ENCODE measurements at places on chromosomes 12 and 14.

GRCh38 chr12:46571608-46572007 is 199.0 kb upstream of the SLC38A2 start:
- no peak overlapping the region for H3K27ac ChIP-seq
- peaks cover 6% of the 10 kb centered on the region for H3K4me1 ChIP-seq
- H3K36me3 ChIP-seq, result peaks cover 22% of the 10 kb centered on the region
- DNase-seq, result no peak

DNA sequence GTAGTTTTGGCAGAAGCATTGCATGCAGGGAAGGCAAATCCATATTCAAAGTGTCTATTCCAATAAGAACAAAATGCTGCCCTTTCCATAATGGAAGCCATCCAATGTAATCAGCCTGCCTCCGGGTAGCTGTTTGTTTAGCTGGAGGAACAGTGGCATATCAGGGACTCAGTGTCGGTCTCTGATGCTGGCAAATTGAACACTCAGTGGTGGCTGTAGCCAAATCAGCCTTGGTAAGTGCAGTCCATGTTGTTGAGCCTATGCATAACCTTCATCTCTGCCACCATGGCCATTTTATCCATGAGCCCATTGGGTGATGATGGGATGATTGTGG is 147.8 kb upstream of the MAX start:
- no peaks in the 10 kb centered on the region for H3K27me3 ChIP-seq
- DNase-seq, result no peak
- H3K36me3 ChIP-seq, result no peaks in the 10 kb centered on the region
- no peak overlapping the region for H3K4me3 ChIP-seq
- peaks cover 9% of the 10 kb centered on the region for H3K4me1 ChIP-seq

- no peaks in the 10 kb centered on the region for H3K27me3 ChIP-seq
- H3K4me1 ChIP-seq, result no peaks in the 10 kb centered on the region
- DNase-seq, result no peak
- no peak overlapping the region for H3K27ac ChIP-seq
- no peaks in the 10 kb centered on the region for H3K36me3 ChIP-seq
Measured at GRCh38 chr12:61536525-61536924, 723.7 kb upstream of the USP15 start.

DNA sequence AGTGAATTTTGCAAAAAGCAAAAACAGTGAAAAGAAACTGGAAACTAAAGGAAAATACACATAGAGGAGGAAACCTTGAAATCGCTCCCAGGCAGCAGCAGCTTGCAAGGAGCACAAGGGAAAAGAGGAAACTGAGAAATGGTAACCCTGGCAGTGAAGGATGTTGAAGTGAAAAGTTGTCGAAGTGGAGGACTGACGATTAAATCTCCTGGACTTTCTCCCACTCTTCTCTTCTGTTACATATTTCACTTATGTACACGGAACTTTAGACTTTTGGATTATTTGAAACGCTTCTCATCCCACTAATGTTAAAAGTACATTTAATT is 388.8 kb upstream of the USP15 start:
- no peaks in the 10 kb centered on the region for H3K36me3 ChIP-seq
- H3K27me3 ChIP-seq, result no peaks in the 10 kb centered on the region
- H3K4me1 ChIP-seq, result no peaks in the 10 kb centered on the region
- no peak for DNase-seq

DNA sequence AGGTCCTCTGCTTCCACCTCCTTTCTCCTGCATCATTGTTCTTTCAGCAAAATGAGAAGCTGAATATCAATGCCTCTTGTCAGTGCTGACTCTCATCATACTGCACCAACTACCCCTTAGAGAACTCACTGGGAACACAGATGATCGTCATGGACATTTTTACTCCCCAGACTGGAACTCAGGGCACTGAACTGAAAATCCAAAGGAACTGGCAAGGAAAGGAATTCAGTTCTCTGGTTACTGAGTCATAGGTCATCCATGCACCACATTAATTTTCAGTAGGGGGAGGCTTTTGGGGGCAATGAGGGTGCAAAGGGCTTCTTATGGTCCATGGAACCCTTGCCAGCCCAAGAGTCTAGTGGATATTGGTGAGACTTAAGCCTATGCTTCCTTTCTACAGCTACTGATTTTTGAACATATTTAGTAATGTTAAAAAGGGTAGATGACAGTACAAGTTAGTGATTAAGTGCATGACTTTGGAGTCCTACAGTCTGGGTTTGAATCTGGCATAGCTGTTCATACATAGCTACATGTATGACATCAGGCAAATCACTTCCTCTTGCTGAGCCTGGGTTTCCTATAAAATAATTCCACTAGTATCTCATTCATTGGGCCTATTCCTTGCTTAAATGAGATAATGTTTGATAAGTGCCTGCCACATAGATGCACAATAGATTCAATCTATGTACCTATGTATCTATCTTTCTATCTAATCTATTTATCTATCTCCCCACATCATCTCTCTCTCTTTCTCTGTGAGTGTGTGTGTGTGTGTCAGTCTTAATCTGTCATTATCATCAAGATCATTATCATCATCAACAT is 29.2 kb downstream of the BBS10 start:
- peaks cover 1% of the 10 kb centered on the region for H3K36me3 ChIP-seq
- DNase-seq, result no peak
- H3K27me3 ChIP-seq, result no peaks in the 10 kb centered on the region
- H3K4me1 ChIP-seq, result peaks cover 12% of the 10 kb centered on the region

- H3K4me3 ChIP-seq, result no peak overlapping the region
- no peaks in the 10 kb centered on the region for H3K27me3 ChIP-seq
- no peaks in the 10 kb centered on the region for H3K36me3 ChIP-seq
Measured at GRCh38 chr14:70792939-70793338, 16.4 kb downstream of the MAP3K9 start.

GRCh38 chr12:86931714-86932113 is 675.5 kb upstream of the MGAT4C start:
- peaks cover 1% of the 10 kb centered on the region for H3K4me1 ChIP-seq
- H3K27ac ChIP-seq, result no peak overlapping the region
- DNase-seq, result no peak
- H3K27me3 ChIP-seq, result peaks cover 2% of the 10 kb centered on the region
- no peaks in the 10 kb centered on the region for H3K36me3 ChIP-seq

DNA sequence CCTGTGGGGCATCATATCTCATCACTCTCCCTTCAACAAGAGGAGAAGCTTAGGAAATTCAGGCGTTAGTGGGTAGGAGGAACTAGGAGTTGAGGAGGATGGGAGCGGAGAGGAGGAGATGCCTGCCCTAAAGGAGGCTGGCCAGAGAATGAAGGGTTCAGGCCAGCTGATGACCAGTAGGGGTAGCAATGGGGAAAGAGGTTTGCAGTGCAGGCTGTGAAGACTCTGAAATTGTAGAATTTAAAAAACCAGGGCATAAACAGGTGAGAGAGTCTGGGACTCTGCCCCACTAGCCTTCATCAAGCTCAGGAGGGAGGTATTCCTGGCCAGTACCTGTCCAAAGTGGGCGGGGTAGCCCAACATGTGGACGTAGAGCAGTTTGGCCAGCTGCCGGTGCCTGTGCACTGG is 809 bp downstream of the AP1G2 start:
- H3K27ac ChIP-seq, result peak overlapping the region; percentile 88
- peak overlapping the region; percentile 94 for H3K4me3 ChIP-seq
- DNase-seq, result no peak
- H3K4me1 ChIP-seq, result peaks cover 23% of the 10 kb centered on the region
- H3K36me3 ChIP-seq, result no peaks in the 10 kb centered on the region

DNA sequence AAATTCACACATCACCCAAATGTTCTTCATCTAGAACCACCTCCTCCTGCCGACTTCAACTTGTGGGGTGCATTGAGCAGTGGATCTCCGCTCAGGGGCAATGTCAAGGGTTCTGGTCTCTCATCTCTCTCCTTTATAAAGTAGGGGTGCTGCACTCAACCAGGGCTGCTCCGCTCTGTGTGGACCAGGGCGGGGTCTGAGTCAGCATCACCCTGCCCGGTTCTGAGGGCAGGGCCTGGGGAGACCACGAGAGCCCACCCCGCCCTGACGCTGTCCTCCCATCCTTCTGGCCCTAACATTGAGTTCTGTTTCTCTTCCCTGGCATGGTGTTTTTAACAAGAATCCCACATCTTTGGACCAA is 311.6 kb upstream of the DIO3 start:
- peak; percentile 64 for DNase-seq
- H3K4me3 ChIP-seq, result no peak overlapping the region
- no peak overlapping the region for H3K27ac ChIP-seq
- H3K4me1 ChIP-seq, result no peaks in the 10 kb centered on the region
- no peaks in the 10 kb centered on the region for H3K27me3 ChIP-seq

DNA sequence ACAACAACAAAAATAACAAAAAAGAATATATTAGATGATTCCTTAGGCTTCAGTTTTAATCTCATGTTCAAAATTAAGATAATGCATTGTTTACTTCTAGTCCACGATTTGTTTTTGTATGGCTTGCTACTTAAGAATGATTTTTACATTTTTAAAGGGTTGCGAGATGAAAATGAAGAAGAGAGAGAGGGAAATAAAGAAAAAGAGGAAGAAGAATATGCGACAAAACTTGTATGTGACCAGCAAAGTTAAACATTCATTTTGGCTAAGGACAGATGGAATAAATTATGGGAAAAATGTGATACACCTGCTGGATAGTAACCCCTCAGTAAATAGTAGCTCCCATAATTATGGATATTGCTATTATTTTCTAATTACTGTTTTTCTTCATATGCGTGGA is 1.2 kb upstream of the GIT2 start:
- DNase-seq, result no peak
- H3K36me3 ChIP-seq, result no peaks in the 10 kb centered on the region
- H3K4me3 ChIP-seq, result peak overlapping the region; percentile 19
- no peaks in the 10 kb centered on the region for H3K27me3 ChIP-seq
- H3K4me1 ChIP-seq, result peaks cover 49% of the 10 kb centered on the region

GRCh38 chr12:46517579-46517962 is 145.0 kb upstream of the SLC38A2 start:
- no peak overlapping the region for H3K4me3 ChIP-seq
- H3K36me3 ChIP-seq, result peaks cover 11% of the 10 kb centered on the region
- H3K27ac ChIP-seq, result peak overlapping the region; percentile 55

GRCh38 chr12:118304093-118304492 is 68.6 kb downstream of the TAOK3 start:
- H3K27me3 ChIP-seq, result no peaks in the 10 kb centered on the region
- no peak for DNase-seq
- H3K4me3 ChIP-seq, result no peak overlapping the region
- no peak overlapping the region for H3K27ac ChIP-seq
- no peaks in the 10 kb centered on the region for H3K36me3 ChIP-seq
- peaks cover 43% of the 10 kb centered on the region for H3K4me1 ChIP-seq

DNA sequence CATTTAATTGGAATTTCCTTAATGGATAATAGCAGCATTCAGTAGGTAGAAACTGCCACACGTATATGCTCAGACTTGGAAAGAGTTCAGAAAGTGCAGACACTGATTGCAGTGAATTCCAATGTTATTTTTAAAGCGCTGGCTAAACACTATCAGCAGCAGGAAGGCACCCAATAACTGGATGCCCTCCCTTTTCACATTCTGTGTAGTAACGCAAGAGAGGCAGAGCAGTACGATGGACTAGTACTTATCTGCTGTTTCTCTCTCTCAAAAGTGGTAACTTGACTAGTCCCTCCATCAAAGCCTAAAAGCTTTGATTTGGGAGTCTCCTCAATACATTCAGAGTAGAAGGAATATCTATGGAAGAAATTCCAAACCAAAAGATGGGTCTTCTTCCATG is 791.0 kb downstream of the TMTC2 start:
- H3K36me3 ChIP-seq, result no peaks in the 10 kb centered on the region
- H3K27me3 ChIP-seq, result peaks cover 5% of the 10 kb centered on the region
- no peaks in the 10 kb centered on the region for H3K4me1 ChIP-seq
- no peak for DNase-seq

GRCh38 chr12:62882696-62883095 is 52.3 kb downstream of the PPM1H start:
- H3K4me3 ChIP-seq, result no peak overlapping the region
- H3K36me3 ChIP-seq, result peaks cover 34% of the 10 kb centered on the region
- no peak overlapping the region for H3K27ac ChIP-seq
- H3K27me3 ChIP-seq, result no peaks in the 10 kb centered on the region
- peaks cover 36% of the 10 kb centered on the region for H3K4me1 ChIP-seq
- no peak for DNase-seq

GRCh38 chr12:74732164-74732784 is 194.6 kb downstream of the ATXN7L3B start:
- H3K4me3 ChIP-seq, result no peak overlapping the region
- DNase-seq, result no peak
- no peak overlapping the region for H3K27ac ChIP-seq
- no peaks in the 10 kb centered on the region for H3K4me1 ChIP-seq
- H3K36me3 ChIP-seq, result no peaks in the 10 kb centered on the region

DNA sequence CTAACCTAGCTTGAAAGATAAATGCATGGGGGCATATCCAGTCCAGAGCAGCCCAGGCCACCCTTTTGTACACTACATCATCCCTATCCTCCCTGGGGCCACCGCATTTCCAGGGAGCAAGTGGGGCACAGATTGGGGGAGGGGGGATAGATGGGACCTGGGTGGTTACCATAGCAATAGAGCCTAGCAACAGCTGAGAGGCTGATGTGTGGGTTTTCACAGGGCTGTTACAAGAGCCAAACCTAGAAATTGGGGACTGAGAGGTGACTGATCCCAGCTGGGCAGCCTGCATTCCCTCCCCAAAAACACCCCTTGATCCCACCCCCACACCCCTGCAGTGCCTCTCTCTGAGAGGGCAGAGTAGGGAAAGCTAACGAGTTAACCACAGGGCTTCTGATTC is 3.7 kb upstream of the ZNF384 start:
- H3K27me3 ChIP-seq, result no peaks in the 10 kb centered on the region
- DNase-seq, result no peak
- H3K27ac ChIP-seq, result no peak overlapping the region
- H3K36me3 ChIP-seq, result peaks cover 2% of the 10 kb centered on the region
- no peak overlapping the region for H3K4me3 ChIP-seq

DNA sequence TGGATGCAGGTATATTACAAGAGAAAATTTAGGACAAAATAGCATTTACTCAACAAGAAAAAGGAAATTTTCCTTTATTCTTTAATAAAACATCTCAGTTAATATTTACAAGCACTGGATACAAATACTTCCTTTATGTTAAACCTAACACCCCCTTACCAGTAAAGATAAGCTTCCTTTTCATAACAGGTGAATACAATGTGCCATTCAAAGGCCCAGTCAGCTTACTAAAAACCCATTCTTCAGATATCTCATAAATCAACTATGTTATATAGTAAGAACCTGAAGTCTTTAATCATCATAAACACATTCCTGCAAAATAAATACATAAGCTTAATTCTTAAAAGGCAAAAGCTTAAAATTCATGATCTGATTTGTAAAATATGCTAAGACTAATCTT is 52.6 kb downstream of the LRP6 start:
- H3K36me3 ChIP-seq, result peaks cover 11% of the 10 kb centered on the region
- H3K4me1 ChIP-seq, result peaks cover 26% of the 10 kb centered on the region
- no peak overlapping the region for H3K4me3 ChIP-seq
- H3K27ac ChIP-seq, result no peak overlapping the region
- H3K27me3 ChIP-seq, result no peaks in the 10 kb centered on the region

DNA sequence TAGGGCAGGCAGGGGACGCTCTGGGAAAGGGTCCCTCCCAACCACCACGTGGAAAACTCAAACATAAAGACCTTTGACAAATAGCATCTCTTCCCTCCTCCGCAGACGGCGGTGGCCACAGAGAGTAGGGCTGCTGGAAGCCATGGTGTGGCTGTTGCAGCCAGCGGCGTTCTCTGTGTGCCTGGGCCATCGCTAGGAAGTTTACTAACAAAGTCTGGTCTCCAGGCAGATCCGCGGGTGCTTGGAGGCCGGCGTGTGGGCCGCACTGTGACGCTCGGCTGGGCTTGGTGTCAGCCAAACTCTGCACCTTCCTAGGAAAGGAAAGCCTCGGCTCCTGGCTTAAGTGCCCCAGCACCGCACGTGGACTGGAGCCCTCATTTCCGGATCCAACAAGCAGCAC is 65.6 kb downstream of the CCDC88C start:
- H3K36me3 ChIP-seq, result no peaks in the 10 kb centered on the region
- no peaks in the 10 kb centered on the region for H3K4me1 ChIP-seq
- DNase-seq, result no peak
- H3K27me3 ChIP-seq, result no peaks in the 10 kb centered on the region
- H3K4me3 ChIP-seq, result no peak overlapping the region
